RCC 7860 (cell line): ENCODE measurements at places on chromosomes 16 and 17.

DNA sequence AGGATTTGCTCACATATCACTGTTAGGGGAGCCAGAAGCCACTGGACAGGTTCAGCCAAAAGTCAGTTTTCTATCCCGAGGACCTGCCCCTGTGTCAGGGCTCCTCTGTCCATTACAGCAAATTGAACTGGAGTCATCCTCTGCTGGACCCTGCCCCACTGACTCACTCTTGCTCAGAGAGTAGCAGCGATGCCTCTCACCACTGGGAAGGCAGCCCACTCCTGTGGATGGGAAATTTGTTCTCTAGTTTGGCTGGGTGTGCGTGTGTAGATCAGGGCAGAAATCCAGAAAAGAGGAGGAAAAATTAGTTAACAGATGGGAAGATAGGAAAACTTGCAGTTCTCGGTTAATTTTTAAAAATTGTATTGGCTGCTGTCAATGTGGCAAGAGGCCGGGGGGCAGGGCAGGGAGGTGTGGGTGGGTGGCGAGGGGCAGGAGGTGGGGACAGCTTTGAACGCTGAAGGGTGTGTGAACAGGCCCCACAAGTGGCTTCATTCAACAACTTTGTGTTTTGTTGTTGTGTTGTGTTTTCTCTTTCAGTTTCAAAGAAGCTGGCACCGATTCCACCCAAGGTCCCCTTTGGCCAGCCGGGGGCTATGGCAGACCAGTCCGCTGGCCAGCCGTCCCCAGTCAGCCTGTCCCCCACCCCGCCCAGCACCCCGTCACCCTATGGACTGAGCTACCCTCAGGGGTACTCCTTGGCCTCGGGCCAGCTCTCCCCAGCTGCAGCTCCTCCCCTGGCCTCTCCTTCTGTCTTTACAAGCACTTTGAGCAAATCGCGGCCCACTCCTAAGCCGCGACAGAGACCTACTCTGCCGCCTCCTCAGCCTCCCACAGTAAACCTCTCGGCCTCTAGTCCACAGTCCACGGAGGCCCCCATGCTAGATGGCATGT is 33.6 kb downstream of the ELAC2 start:
- DNase-seq, result no peak

- DNase-seq, result no peak
Measured at GRCh38 chr16:83113317-83113716, 486.5 kb downstream of the CDH13 start.

- no peak for DNase-seq
Measured at GRCh38 chr16:50011707-50012106, 13.3 kb upstream of the CNEP1R1 start.

DNA sequence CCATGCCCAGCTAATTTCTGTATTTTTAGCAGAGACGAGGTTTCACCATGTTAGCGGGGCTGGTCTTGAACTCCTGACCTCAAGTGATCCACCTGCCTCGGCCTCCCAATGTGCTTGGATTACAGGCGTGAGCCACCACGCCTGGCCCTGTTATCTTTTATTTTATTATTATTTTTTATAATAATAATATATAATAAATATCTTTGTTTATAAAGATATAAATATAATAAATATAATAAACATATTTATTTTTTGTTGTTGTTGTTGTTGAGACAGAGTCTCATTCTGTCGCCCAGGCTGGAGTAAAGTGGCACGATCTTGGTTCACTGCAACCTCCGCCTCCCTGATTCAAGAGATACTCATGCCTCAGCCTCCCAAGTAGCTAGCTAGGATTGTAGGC is 7.0 kb upstream of the RNF157 start:
- DNase-seq, result no peak

DNA sequence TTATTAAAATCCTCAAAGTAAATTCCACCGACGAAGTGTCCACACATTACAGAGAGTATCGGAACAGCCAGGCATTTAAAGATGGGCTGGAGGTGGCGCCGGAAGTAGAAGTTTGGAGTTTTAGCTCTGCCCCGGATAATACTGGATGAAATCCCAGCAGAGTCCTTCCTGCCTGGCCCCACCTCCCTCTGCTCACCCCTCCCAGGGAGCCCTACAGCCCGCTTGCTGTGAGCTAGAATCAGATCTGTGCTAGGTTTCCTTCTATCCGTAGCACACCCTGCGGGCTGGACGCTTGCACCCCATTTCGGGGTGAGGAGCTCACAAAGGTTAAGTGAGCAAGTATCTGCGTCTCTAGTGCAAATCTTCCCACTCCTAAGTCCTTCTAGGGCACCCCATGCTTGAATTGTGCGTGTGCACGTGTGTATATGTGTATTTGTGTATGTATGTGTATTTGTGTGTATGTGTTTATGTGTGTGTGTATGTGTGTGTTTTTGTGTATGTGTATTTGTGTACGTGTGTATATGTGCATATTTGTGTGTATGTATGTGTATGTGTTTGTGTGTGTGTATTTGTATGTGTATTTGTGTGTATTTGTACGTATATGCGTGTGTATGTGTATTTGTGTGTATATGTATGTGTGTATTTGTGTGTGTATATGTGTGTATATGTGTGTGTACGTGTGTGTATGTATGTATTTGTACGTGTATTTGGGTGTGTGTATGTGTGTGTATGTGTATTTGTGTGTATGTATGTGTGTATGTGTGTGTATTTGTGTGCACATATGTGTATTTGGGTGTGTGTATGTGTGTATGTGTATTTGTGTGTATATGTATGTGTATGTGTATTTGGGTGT is 61.4 kb downstream of the HAPSTR1 start:
- no peak for DNase-seq
